ENCODE measurements at places on chromosomes 2 and 18.

DNA sequence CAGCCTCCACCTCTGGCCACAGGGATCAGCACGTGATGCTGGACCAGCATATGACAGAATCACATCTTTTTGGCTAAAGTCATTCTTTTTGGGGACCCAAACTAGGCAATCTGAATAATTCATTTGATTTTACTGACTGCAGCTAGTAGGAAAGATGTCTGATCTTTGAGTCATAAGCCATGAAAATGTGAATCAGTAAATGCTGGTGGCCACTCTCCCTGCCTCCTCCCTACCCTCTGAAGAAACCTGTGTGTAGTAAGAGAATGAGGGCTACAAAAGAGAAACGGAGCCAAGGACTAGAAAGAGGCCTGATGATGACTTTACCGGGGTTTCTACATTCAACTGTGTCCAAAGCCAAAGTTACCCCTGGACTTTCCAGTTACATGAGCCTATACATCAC lies 10.1 kb upstream of the LRPPRC start:
- peak; percentile 36 for DNase-seq

GRCh38 chr2:143885461-143885860 lies 634.5 kb downstream of the ZEB2 start:
- DNase-seq = peak; percentile 19

GRCh38 chr2:152336854-152337510 lies 2.0 kb downstream of the FMNL2 start:
- peak; percentile 72 for DNase-seq

- no peak for DNase-seq
These were observed 467.3 kb upstream of the MYT1L start for GRCh38 chr2:2798337-2798736.

DNA sequence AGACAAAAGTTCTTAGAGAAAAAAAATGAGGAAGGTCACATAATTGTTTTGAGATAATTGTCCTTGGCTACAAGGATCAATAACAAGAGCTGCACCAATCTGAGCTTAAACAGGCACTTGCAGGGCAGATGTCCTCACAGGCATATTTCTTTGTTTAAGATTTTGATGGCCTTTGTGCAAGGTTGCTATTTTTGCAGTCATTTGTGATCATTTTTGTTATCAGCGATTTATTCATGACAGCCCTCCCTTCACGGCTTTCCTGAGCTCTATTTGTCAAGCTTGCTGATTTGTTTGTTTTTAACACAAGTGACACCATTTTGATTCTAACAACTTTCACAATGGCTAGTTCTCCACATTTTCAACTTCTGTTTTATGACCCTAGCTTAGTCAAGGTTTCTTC lies 418.6 kb upstream of the REG3G start:
- no peak for DNase-seq

DNA sequence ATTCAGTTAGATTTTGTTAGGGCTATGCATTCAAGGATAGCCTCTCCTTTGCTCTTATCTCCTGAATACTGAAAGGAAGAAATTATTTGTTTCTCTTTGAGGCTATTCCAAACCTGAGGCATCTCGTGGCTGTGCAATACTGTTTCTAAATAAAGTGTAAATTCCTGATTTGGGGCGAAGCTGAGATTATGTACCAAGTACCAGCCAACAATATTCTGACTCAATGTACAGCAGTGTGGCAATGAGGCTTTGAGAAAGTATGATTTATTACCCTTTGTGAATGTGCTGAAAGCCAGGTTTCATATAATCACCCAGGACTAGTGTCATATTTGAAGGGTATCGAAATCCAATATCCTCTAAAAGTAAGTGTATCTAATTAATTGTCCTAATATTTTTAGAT lies 113.5 kb downstream of the MEIS1 start:
- DNase-seq = no peak

- DNase-seq = no peak
These were observed 12.8 kb downstream of the DNAJB2 start for GRCh38 chr2:219291910-219292490.

DNA sequence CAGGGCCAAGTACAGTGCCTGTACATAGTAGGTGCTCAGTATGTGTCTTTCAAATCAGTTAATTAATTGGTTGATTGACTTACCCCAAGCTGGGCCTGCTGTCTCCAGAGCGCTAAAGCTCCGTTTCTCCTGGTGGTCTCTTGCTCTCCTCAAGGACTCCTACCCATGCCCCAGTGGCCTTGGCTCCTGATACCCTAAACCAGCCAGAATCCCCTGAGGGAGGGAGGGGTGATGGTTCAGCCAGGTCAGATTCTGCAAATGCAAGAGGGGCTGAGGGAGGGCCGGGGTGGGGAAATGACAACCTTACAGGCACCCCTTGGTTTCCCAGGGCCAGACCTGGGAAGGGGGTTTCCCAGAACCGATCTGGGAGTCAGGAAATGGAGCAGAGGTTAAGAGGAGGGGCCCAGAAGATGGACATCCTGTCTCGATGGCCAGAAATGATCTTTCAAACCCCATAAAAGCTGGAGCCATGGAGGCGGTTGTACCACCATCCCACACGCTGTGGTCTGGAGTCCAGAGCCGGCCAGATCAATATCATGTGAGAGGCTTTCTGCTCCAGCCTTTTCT lies 209.1 kb downstream of the TNS1 start:
- no peak for DNase-seq

DNA sequence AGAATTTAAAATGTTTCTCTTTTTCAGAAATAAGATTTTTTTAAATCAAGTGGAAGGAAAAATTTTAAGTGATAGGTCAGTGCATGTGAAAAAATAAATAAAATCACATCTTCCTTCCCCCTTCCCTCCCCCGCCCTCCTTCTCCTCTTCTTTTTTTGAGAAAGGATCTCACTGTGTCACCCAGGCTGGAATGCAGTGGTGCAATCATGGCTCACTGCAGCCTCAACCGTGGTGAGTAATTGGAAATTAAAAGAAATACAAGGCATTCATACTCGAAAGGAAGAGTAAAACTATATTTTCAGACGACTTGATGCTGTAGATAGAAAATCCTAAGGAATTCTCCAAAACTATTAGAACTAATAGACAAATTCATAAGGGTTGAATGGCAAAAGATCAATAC lies 16.9 kb upstream of the CRACDL start:
- DNase-seq = peak; percentile 51

GRCh38 chr2:32532961-32533360 lies 94.9 kb upstream of the TTC27 start:
- DNase-seq = no peak

DNA sequence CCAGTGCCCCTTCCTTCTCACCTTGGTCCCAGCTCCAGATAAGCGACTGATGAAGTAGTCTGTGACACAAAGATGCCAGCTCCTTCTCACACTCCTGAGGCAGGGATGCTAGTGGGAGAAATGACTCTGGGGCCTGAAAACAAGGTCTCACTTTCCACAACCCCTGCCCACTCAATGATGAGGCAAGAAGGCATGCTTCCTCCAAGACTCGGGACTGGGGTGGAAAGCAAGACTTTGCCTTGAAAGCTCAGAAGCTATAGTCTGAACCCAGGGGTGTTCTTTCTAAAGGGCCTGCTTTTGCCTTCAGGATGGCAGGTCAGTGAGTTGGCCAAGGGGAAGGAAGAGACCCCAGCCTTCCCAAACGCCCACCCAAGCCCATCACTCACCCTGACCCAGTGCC lies 1.4 kb downstream of the CCDC142 start:
- DNase-seq = no peak

GRCh38 chr2:177547122-177547521 lies 154.5 kb downstream of the AGPS start:
- DNase-seq = no peak

DNA sequence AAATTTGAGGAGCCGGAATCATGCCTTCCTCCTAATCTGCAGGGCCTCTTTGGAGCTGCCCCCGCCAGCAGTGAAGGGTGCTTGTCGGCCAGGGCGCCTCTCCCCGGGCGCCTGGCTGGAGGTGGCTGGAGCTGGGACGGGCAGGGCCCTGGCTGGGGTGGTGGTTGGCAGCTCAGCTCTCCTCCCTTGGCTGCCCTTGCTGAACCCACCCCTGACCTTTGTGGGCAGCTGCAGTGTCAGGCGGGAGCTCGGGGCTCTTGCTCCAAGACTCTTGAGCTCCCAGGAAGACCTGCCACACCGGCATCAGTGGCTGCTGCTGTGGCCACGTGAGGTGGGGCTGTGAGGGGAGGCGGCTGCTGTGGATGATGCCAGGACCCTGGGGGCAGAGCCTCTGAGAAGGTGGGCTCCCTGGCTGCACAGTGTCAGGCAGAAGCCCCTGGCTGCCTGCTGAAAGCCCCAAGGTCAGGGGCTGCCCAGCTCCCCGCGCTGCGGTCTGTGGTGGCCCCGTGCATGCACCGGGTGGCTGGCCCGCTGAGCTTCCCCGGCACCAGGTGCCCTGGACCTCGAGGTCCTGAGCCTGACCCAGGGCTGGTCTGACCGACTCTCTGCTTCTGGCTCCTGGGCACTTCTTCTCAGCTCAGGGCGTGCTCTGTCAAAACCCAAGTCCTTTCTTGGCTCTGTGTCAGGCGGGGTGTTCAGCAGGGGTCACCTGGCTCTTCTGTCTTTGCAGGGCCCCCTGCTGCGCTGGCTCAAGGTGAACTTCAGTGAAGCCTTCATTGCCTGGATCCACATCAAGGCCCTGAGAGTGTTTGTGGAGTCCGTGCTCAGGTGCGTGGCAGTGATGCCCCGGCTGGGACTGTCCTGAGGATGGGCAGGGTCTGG lies 34.5 kb downstream of the PDIA6 start:
- DNase-seq = no peak

GRCh38 chr2:18356676-18357075 lies 203.8 kb downstream of the RDH14 start:
- DNase-seq = peak; percentile 60

GRCh38 chr2:170434900-170435621 lies 257.1 kb downstream of the MYO3B start:
- peak; percentile 25 for DNase-seq

GRCh38 chr2:5070257-5070656 lies 621.9 kb upstream of the SOX11 start:
- DNase-seq = peak; percentile 8

DNA sequence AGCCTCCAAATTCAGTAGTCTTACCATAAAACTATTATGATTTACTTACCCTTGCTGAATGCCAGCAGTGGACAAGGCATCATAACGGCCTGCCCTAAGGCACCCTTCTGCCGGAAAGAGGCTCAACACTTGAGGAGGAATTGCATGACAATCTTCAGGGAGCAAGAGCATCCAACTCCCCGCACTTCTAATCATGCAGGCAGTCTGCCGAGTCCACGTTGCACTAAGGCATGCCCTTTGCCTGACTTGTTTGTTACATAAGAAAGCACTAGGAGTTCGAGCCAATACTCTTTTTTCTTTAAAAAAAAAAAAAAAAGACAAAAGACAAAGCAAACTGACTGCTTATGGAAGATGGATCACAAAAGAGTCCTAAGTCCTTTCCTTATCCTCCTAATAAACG lies 17.9 kb upstream of the SPTBN1 start:
- no peak for DNase-seq

GRCh38 chr2:40101131-40101575 lies 322.1 kb upstream of the THUMPD2 start:
- peak; percentile 96 for DNase-seq

GRCh38 chr18:72246076-72246475 lies 298.1 kb downstream of the CBLN2 start:
- DNase-seq = no peak

DNA sequence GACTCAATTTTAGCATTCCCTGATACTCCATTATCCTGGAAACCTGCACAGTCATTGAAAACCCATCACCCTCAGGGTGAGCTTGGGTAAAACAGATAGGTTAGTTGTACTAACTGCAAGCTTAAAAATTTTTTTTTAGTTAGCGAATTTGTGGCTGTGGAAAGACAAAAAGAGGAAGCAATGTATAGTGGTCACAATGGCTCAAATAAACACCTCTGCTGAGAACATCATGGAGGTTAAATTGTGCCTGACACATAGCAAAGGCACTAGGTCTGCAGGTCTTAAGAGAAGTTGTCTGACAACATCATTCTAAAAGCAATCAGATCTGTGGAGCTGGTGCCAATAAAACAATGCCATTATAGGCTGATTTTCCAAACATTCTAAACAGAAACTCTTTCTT lies 84.4 kb upstream of the CAVIN2 start:
- DNase-seq = no peak

- no peak for DNase-seq
These were observed 73.1 kb downstream of the MAPRE2 start for GRCh38 chr18:35114305-35114704.

GRCh38 chr2:149464396-149464795 lies 123.2 kb downstream of the MMADHC start:
- no peak for DNase-seq

- no peak for DNase-seq
These were observed 28.4 kb downstream of the FBXO48 start for GRCh38 chr2:68438455-68439303.

DNA sequence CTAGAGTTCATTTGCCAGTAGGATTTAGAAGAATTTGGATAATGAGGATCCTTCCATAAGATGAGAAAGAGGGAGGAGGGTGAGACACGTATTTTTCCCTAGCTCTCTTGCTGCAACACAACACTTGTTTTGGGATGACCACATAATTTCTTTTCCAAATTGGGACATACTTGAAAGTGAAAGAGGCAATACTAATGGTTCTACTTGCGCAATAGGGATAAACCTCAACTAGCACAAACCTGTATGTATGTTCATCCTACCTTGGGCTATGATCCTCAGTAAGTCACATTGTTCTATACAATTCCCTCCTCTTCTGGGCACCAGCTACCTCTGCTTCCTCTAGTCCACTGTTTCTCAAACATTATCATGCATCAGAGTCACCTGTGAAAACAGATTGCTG lies 1208.8 kb upstream of the LRRTM1 start:
- DNase-seq = no peak

- no peak for DNase-seq
These were observed 176.0 kb downstream of the SMAD2 start for GRCh38 chr18:47754311-47755101.

GRCh38 chr2:24543252-24543651 lies 52.2 kb downstream of the NCOA1 start:
- no peak for DNase-seq

GRCh38 chr2:66569321-66569851 lies 134.5 kb downstream of the MEIS1 start:
- peak; percentile 82 for DNase-seq

DNA sequence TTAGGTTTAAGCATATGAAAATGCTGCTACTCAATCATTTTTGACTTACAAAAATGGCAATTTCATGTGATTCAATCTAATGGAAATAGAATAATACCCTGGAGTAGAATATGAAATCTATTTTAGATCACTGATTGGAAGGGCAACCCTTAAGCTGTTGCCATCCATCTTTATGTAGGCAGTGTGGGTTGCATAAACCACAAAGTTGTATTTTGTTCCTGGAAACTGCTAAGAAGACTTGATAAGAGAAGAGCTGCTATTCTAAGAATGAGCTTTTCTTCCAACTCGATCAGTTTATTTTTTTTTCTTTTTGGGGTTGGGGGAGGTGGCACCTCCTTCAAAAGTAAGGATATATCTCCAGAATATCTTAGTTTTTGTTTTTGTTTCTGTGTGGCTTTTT lies 60.2 kb downstream of the CAVIN2 start:
- no peak for DNase-seq

DNA sequence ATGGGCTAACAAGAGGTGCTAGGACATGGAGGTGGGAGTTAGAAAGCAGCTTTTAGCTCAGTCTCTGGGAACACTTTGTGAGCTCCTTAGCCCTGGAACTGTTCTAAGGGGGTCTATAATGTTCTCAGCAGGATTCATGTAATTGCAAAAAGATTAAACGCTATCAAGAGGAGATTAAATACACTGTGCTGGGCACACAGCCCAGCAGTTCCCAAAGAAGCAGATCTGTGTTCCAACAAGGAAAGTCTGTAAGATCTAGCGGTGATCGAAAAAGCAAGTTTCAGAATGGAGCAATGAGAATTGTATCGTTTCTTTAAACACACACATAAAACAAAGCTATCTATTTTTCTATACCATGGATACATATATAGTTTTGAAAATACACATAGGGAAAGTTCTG lies 2.4 kb upstream of the ARID5A start:
- no peak for DNase-seq
